Umbilical cord (tissue), 2 donors: ENCODE measurements at places on chromosomes 5 and 9.

GRCh38 chr9:6876195-6876894 lies 118.6 kb downstream of the KDM4C start:
- DNase-seq: no peak

GRCh38 chr5:145946112-145946861 lies 9.9 kb downstream of the SH3RF2 start:
- no peak for DNase-seq

GRCh38 chr5:122761115-122761514 lies 13.8 kb upstream of the SNX2 start:
- DNase-seq: no peak

DNA sequence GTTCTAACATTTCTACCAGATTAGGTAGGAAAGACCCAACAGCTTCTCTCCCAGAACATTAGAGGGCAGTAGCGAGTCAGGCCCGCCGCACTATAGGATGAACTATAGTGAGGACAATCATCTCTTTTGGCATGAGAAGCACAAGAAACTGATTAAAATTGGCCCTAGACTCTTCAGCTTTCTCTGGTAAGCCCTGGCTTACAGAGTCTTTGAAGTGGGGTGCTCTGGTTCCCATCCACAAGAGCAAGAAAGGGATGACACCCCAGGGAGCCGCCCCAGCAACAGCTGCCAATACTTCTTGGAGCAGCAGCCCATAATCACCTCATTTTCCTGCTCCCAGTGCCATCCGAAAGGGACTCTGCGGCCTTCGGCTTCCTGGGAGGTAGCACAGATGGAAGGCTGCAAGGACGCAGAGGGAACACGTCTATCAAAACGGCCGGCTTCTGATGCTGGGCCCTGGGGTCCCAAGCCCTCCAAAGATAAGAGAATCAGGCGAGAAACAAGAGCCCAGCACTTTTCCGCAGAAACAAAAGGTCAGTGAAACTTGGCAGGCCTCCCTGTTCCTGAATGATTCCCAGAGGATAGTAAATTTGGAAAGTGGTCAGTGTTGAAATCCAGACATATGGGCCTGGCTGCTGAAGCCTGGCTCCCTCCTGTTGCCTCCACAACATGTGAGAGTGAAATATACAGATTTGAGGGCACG lies 69.3 kb downstream of the HSD17B3 start:
- DNase-seq: peak; percentile 97

GRCh38 chr9:113879318-113879717 lies 3.2 kb downstream of the ZNF618 start:
- DNase-seq: no peak

DNA sequence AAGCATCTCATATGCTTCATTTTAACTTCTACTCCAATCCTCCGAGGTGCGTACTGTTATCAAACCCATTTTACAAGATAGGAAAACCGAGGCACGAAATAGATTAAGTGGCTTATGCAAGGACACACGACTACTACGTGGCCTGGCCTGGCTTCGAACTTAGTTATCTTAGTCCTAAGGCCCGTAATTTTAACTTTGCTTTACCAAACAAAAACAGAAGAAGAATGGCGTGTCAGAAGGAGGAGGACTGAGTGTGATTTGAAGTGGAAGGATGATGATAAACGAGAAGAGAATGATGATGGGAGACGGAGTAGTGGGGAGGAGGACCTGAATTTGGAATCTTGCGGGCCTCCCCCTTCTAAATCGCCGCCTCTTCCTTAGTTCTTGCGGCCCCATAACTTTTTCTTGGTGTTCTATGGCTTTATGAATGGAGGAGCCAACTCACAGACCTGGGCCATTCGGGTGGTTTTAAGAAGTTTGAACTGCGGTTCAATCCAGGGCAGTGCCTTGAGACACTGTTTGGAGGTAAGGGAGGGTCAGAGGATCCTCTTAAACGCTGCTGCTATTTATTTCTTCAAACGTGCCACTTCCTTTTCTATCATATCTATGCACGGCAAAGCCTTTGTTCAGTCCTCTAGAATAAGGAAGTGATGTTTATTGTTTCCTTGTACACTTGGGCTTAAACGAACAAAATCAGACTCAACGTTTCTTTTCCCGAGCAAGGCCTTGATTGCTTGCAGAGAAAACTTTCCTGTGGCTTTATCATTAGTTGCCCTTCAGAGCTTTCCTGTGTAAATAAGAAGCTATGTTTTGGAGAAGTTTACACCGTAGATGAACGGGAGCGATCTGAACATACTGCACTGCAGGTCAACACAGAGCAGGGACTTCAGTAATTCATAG lies 795 bp downstream of the CNOT8 start:
- DNase-seq: peak; percentile 41

DNA sequence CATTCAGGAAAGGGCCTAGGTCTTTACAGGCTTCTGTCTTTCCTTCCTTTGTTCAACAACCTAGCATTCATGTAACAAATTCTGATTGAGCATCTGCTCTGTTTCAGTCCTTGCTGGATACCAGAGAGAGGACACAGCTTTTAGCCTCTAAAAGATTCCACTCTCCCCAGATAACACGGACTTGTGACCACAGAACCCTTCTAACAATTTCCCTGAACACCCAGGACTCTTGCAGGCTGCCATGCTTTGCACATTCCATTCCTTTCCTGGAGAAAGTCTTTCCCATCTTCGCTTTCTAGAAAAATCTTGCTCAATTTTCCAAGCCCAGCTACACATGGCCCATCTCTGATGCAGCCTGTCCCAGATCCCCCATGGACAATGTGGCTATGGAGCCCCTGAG lies 310.9 kb downstream of the ACTL7B start:
- DNase-seq: no peak

DNA sequence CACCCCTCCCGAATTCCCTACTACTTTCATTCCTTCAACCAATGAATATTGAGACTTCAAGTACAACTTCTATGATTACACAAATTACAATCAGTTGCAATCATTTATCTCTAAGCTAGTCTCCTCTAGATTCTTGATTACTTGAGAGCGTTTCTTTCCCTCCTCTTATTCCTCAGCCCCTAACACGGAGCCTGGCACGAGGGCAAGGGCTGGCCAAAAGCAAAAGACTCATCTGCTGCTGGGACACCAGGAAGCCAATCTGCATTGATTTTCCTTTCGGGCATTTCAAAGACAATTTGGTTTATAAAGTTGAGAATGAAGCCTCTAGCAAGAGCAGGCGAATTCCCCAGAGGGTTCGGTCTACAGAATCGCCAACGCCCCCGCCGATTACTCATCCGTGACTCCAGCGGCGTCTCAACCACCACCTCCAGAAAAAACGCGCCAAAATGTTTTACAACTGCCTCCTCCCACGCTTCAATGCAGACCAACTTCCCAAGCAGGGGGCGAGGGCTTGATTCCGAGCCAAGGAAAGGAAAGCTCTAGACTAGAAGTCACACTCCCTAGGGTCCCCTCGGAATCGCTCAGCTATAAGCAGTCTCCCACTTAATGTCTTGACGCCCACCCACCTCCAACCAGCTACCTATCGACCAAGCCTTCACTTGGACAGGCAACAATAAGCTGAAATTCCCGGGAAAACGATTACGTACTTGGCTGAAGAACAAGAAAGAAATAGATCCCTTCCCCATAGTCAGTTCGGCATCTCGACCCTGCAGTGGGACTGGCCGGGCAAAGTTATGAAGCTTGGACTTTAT lies 1.5 kb downstream of the PCSK1 start:
- DNase-seq: no peak

DNA sequence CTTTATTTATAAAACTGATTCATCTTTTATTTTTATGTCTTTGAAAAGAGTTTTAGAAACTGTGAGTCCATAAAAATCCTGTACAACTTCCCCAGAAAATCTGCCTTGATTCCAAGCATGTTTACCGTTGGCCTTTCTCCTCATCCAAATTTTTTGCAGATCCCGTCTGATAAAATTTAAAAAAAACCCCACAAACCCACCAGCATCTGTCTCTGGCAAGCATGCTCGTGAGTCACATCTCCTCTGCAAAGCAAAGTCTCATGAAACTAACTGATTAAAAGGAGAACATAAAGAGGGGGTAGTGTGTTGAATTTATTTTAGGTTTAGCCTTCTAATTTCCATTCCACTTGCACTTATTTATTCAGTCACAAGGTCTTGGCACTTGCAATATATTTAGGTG lies 109.4 kb downstream of the MAT2B start:
- peak; percentile 57 for DNase-seq

- DNase-seq: peak; percentile 13
These were observed 144.6 kb upstream of the RPS23 start for GRCh38 chr5:82422751-82423181.

- DNase-seq: peak; percentile 59
These were observed at the start of gene AHRR for GRCh38 chr5:321230-321725. Gene AHRR (plus strand): TSS chr5:321714. CDS start chr5:343903, 22,189 bp downstream.

DNA sequence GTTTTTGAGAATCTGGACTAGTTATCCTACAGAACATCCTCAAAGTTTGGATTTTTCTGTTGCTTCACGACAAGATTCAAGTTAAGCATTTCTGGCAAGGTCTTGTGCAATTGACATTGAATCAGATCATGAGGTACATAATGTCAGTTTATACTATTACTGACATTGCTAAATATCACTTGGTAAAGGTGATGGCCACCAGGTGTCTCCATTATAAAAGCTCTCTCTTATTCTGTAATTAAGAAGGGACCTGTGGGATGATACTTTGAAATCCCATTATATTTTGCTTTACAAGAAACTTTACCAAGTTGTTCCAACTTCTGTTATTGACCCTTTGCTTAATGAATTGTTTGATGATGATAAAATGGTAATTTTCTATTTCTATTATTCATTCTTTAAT lies 131.0 kb upstream of the ASTN2 start:
- no peak for DNase-seq

DNA sequence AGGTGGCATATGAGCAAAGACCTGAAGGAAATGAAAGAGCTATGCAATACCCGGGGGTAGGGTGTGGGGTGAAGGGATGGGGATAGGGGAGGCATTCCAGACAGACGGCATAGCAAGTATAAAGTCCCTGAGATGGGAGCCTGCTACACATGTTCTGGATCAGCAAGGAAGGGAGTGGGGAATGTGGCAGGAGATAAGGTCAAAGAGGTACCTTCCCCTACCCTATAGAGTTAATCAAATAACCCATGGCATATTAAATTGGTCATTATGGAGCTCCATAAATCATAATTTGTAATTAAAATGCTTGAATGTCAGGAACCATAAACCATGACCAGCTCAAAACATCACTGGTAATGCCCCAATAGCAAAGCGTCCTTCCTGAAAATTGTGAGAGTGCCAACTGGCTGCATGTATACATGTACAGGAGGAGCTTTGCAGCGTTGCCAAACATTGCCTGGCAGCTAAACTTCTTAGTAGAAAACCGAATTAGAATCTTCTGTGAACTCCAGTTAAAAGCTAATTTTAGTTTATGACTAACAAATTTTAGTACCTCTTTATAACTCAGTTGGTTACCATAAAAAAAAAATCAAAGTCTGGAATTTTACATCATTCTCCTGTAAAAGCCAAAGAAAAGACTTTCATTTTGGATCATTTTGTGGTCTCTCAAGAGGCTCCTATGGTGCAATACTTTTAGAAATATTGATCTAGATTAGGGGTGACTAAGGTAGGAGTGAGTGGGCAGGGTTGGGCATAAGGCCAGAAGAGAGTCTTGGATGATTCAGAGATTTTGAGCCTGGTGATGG lies 4.7 kb downstream of the DNAI1 start:
- DNase-seq: no peak

DNA sequence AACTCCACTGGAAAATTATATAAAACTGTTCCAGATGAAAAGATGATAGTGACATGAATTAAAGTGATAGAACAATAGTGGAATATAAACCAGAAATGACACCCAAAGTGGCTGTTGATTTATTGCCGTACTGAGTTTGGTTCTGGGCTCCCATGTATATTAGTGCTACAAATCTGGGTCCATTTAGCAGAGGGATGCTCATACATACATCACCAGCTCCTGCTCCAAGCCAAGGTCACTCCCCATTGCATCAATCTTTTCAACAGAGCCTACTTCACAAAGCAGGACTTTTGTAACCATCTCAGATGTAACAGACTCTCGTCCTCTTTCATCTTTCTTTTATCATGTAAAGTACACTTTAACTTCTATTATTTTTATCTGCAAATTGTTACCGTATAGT lies 208.6 kb downstream of the GAPVD1 start:
- no peak for DNase-seq

DNA sequence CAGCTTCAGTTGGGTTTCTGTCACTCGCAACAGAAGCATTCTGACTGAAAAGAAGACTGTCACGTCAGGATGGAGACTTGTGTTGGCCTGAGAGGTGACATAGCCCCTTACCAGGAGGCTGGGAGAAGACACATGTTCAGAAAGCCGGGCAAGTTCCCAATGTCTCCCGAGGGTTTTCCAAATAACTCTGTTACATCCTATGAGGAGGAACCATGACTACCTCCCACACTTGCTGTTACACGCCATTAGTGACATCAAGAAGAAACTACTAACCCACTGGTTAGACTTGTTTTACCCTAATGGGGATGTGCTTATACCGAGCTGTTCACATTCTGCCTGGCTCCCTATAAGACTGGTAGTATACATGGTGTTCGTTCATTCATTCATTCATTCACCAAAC lies 33.3 kb downstream of the SH3PXD2B start:
- no peak for DNase-seq

- no peak for DNase-seq
These were observed 195.9 kb downstream of the SLIT3 start for GRCh38 chr5:169104937-169105494.

- peak; percentile 54 for DNase-seq
These were observed 190.1 kb downstream of the CWC27 start for GRCh38 chr5:64958757-64959391.

GRCh38 chr5:19189176-19189575 lies 798.8 kb downstream of the CDH18 start:
- DNase-seq: no peak
